Central memory CD4-positive, alpha-beta T cell (primary cell): ENCODE measurements at places on chromosomes 2 and 18.

- no peak for DNase-seq
Measured at GRCh38 chr2:217552081-217552480, 450.7 kb downstream of the TNS1 start.

GRCh38 chr2:169087757-169088379 lies 18.5 kb downstream of the DHRS9 start:
- no peak for DNase-seq

GRCh38 chr2:183522489-183523266 lies 398.4 kb downstream of the NUP35 start:
- DNase-seq: no peak

DNA sequence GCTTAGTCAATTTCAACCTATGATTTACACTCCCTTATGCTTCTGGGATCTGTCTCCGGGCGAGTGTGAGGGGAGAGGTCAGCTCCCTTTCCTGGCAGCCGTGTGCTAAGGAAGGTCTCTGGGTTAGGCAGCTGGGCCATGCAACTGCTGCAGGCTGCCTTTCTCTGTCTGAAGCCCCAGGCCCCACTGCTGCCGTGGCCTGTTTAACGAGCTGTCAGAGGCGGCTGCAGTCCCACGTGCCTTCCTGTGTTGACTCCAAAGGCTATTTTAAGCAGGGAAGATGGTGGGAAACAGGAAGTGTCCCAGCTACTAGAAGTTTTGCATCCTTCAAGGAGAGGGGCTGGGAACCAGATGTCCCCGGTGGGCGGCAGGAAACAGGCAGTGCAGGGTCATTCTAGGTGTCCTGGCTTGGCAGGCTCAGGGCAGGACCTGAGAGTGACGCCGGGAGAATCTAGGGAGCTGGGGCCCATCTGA lies 186.4 kb downstream of the TNS1 start:
- no peak for DNase-seq

GRCh38 chr18:48949606-48950535 lies 894 bp downstream of the SMAD7 start:
- DNase-seq: no peak

DNA sequence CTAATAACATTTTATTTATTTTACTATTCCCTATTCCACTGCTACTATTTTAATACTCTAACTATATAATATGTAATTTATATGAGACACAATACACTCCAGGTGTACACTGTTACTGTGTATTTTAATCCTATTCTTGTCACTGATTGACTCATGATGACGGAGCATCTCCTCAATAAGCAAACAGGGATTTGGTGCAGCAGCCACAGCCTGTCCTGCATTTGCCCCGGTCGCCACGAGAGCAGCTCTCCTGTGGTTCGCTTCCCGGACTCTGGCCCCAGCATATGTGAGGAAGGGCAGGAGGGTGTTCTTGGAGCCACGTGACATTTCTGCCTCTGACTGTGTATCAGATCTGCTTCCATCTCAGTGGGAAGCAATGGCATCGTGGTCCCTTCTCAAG lies 74.1 kb upstream of the PXDN start:
- DNase-seq: no peak

DNA sequence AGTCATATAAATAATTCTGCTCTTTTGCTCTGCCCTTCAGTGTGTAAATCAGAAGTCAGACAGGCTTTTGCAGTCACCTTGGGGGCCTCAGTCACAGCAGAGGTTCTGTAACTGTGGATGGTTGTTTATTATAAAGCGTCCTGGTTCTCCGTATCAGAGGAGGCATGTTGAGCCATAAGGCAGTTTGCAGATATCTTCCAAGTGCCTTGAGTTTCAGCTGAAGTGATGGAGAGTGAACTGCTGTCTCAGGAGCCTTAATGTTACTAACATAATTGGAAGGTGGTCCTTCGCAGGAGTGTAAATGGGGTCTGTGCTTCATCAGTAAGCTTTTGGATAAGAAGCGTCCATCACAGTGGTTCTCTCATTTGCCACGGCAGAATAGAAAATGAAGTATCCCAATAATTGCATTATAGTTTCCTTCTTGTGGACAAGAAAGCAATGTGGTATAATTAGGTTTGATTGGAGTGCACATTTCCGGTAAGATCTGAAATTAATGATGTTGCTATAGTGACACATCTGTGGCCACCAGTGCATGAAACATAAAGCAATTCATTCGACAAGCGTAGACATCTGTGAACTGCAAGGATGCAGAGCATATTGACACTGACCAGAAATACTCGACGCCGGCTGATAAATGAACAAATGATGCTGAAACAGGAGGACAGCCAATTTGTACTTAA lies 112.5 kb upstream of the NFATC1 start:
- DNase-seq: no peak

GRCh38 chr2:104812286-104812685 lies 41.6 kb upstream of the POU3F3 start:
- no peak for DNase-seq

GRCh38 chr2:106607371-106607770 lies 120.2 kb downstream of the CD8B2 start:
- no peak for DNase-seq

DNA sequence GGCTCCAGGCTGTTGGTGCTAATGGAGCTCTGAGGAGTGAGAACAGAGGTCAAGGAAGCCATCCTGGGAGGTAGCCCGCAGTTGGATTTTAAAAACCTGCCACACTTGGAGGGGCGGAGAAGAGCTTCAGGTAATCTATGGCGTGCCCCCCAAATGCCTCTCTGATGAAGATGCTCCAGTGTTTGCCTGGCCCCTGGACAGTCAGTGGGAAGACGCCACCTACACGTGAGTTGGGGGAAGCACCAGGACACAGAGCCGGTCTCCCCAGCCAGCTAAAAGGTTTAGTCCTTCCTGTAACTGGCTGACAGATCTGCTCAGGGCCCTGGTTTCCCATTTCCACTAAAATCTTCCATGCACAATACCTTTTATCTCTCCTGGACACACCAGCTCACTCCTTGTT lies 225.0 kb downstream of the TTC32 start:
- no peak for DNase-seq

- DNase-seq: no peak
Measured at GRCh38 chr18:8400193-8400752, 209.0 kb upstream of the RAB12 start.

DNA sequence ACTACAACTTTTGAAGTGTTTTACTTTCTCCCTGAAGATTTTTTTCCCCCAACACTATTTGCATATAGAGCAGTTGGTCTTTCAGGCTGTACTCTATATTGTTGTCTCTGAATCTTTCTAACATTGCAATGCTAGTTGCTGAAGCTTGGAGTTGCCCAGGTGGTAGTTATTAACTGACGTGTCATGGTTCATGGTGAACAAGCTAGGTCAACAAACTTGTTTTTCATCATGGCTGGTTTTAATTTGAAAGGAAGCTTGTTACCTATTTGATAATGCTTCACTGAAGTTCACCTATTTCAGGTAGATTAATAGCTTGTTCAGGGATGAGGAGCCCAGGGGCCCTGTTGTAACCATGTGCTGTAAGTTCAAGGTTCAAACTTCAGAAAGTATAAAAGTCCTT lies 158.8 kb upstream of the ZEB2 start:
- no peak for DNase-seq

- DNase-seq: no peak
Measured at GRCh38 chr2:58918141-58918540, 677.0 kb upstream of the FANCL start.

DNA sequence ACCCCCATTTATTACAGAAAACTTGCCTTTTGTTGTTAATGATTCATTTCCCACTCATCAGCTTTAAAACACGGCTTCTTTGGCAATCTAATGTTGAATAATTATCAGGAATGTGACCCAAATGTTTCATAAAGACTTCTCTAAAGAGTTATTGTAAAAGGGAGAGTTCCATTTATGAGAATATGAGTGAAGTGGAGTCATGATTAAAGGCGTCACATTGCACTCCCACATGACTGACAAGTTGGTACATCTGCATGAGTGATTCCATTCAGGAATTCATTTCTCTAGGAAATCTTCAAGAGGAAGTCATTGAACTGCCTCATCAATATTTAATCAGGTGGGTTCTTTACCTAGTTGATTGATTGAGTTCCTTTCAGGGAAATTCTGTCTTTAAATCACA lies 184.8 kb downstream of the LNPK start:
- DNase-seq: no peak

- DNase-seq: no peak
Measured at GRCh38 chr2:135190799-135191198, 138.7 kb downstream of the RAB3GAP1 start.

GRCh38 chr18:1227025-1227424 lies 322.4 kb downstream of the ADCYAP1 start:
- DNase-seq: no peak

DNA sequence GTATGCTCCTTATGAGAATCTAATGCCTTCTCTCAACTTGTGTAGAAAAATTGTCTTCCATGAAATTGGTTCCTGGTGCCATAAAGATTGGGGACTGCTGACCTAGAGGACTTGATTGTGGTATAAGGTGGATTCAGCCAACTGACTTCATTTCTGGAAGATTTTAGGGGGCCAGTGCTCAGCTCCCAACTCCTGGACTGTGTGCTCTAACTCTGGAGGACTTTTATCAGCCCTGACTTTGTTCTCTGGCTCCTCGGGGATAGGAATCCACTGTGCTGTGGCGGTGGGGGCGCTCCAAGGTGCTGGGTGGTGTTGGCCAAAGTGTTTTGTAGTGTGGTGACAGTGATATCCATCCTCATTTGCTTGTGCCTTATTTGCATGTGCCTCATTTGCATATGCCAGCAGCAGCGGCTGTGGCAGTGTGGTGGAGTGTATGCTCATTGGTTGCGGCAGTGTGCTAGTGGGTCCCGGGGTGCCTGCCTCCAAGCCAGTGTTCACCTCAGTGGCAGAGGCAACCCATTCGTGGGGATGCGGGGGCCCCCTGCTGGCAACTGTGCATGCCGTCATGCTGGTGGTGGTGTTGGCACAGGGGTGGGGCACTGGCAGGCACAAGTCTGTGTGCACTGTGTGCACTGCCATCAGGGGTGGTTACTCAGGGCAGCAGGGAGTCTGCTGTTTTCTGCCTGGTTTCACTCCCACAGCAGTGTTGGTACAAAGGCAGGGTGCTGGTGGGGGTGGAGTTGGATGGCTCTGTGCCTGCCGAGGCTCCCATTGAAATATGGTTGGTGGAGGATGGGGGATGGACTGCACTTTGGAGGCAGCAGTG lies 19.6 kb downstream of the EHBP1 start:
- no peak for DNase-seq

GRCh38 chr18:27223526-27224291 lies 38.6 kb upstream of the CHST9 start:
- DNase-seq: no peak

DNA sequence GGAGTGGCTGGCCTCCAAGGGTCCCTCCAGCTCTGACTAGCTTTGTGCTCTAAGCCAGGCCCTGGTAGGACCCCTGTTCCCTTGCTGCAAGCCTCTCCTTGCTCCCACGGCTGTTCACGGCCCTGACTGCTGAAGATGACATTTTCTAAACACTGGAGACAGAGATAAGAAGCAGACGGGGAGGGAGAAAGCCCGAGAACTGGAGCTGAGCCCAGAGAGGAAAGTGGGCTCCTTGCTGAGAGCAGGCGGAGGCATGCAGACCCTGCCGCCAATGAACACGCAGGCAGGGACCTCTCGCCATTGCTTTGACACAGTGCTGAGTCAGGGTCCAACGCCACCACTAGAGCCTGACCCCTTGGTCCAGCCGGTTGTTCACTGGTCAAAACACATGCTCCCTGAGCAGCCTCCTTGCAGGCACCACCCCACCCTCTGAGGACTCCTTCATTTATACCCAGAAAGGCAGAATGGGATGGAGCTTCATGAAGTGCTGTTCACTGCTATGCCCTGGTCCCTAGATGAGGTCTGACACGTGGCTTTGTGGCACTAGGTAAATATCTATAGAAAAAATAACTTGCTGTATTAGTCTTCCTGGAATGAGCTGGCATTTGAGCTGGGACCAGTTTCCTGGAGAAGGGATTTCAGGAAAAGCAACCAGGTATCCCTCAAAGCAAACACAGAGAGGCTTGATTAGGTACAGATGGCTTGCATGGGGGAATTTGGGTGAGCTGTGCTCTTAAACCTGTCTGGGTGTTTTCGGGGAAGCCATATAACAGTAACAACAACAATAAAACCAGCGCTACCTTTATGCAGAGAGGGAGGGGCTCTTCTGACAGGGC lies 65.7 kb downstream of the MCFD2 start:
- DNase-seq: no peak

DNA sequence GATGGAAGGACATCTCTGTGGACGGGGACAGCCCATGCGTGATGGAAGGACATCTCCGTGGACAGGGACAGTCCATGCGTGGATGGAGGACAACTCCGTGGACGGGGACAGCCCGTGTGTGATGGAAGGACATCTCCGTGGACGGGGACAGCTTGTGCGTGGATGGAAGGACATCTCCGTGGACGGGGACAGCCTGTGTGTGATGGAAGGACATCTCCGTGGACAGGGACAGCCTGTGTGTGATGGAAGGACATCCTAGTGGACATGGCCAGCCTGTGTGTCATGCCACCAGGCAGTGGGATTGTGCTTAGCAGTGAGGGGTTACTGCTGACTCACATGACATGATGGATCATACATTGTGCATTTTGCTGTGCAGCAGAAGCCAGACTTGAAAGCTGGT lies 30.0 kb upstream of the NFATC1 start:
- DNase-seq: no peak

- no peak for DNase-seq
Measured at GRCh38 chr2:121246704-121247255, 38.2 kb downstream of the TFCP2L1 start.

DNA sequence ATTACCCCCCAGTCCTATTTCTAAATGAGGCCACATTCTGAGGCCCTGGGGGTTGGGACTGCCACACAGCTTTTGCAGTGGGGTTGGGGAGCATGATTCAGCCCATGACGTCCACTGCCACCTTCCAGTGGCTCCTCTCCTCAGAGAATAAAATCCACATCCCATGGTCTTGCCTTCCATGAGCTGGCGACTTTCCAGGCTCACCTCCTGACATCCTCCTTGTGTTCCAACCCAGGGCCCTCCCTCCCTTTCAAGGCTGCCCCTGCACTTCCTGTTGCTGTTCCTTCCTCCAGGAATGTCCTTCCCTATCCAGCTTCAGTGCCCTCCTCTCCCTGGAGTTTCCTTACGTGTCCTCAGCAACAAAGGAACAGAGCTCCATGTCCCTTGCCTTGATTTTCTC lies 187.3 kb upstream of the ID2 start:
- no peak for DNase-seq

- no peak for DNase-seq
Measured at GRCh38 chr2:101745711-101746694, 48.5 kb downstream of the MAP4K4 start.

- no peak for DNase-seq
Measured at GRCh38 chr18:74831571-74832250, 234.0 kb downstream of the ZNF407 start.

DNA sequence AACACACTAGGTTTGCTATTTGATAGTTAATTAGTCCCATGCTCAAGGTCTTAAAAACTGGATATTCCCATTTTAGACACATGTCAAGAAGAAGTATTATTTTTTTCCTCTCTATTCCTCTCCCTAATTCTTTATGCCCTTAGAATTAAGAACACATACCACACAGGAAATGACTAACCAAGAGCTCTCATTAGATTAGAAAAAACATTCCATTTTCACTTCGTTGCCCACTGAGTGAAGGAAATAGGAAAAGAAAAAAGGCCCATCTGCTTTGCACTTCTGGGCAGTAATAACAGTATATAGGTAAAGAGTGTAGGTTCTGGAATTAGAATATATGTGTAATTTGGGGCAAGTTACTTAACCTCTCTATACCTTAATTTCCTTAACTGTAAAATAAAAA lies 26.9 kb downstream of the ACADL start:
- no peak for DNase-seq

GRCh38 chr2:68448671-68449653 lies 18.1 kb downstream of the FBXO48 start:
- DNase-seq: peak; percentile 41
